ENCODE measurements at places on chromosomes 12 and 14. TPM values are rescaled to one million over a fixed set of nuclear protein-coding genes. Genes with fewer than 3 reads are reported as not detected.

GPR65 gene
- total RNA-seq = not detected

FAM186B gene
- total RNA-seq = 0.17 TPM

VRTN gene
- not detected for total RNA-seq

DAO gene
- 1.1 TPM for total RNA-seq

ZNF891 gene
- total RNA-seq = 1.8 TPM

ABHD12B gene
- total RNA-seq = not detected

KRT82 gene
- not detected for total RNA-seq

TSPAN31 gene
- 10.4 TPM for total RNA-seq

RAB15 gene
- 17.2 TPM for total RNA-seq

RBMS2 gene
- 0.53 TPM for total RNA-seq

DNAI7 gene
- total RNA-seq = not detected

TMEM121 gene
- total RNA-seq = 10.8 TPM

GRCh38 chr12:6390084-6390799, 6.3 kb downstream of the LTBR start:
- H3K27ac ChIP-seq = no peak overlapping the region
- no peak overlapping the region for H3K4me3 ChIP-seq
- H3K27me3 ChIP-seq = no peaks in the 10 kb centered on the region
- peaks cover 45% of the 10 kb centered on the region for H3K4me1 ChIP-seq
- peaks cover 44% of the 10 kb centered on the region for H3K36me3 ChIP-seq

GRCh38 chr14:28161040-28161439, 605.5 kb upstream of the FOXG1 start:
- H3K27me3 ChIP-seq = no peaks in the 10 kb centered on the region
- no peak for DNase-seq

DNA sequence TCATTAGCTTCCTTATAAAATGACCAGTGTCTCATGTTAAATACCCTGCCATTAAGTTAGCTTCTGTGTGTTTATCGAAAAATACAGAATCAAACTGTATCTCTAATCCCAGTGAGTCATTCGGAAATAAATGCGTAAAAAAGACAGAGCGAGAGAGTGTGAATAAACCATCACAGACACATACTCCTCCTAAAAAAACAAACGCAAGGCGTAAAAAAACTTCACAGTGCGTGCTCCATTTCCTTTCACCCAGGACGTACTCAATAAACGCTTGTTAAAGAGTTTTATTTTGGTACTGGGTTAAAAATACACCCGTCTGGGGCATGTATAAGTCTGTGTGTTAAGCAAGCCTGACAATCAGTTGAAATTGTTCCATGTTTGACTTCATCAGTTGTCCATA, 58.8 kb upstream of the ISM2 start:
- H3K4me3 ChIP-seq = no peak overlapping the region
- H3K27ac ChIP-seq = no peak overlapping the region
- DNase-seq = no peak
- H3K36me3 ChIP-seq = peaks cover 42% of the 10 kb centered on the region
- no peaks in the 10 kb centered on the region for H3K27me3 ChIP-seq

DNA sequence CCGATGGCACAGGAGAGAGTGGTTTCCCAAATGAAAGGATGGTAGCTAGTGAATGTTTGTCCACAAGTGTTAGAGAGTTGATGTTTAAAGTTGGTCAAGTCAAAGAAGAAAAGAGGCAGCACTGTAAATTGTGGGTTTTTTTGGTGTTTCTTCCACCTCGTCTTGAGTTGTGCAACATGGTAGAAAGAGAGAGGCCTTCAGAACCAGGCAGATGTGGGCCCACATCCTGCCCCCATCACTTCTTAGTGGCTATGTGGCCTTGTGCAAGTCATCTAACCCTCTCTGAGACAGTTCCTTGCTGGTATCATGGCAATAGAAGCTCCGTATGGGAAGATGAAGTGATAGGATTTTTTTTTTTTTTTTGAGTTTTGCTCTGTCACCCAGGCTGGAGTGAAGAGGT, 60.8 kb downstream of the NDUFA12 start:
- DNase-seq = no peak
- H3K4me1 ChIP-seq = peaks cover 73% of the 10 kb centered on the region
- H3K4me3 ChIP-seq = no peak overlapping the region
- no peaks in the 10 kb centered on the region for H3K27me3 ChIP-seq
- no peaks in the 10 kb centered on the region for H3K36me3 ChIP-seq
- H3K27ac ChIP-seq = no peak overlapping the region

- H3K27me3 ChIP-seq = no peaks in the 10 kb centered on the region
- no peak for DNase-seq
- H3K4me1 ChIP-seq = peaks cover 14% of the 10 kb centered on the region
- no peak overlapping the region for H3K27ac ChIP-seq
- no peaks in the 10 kb centered on the region for H3K36me3 ChIP-seq
These were observed 8.4 kb downstream of the IFI27L1 start for GRCh38 chr14:94089479-94089878.

GRCh38 chr12:124752437-124753227, 111.0 kb downstream of the SCARB1 start:
- no peak overlapping the region for H3K27ac ChIP-seq
- no peak for DNase-seq
- peaks cover 46% of the 10 kb centered on the region for H3K27me3 ChIP-seq
- no peaks in the 10 kb centered on the region for H3K36me3 ChIP-seq

- no peak overlapping the region for H3K27ac ChIP-seq
- no peaks in the 10 kb centered on the region for H3K36me3 ChIP-seq
- no peak for DNase-seq
- no peak overlapping the region for H3K4me3 ChIP-seq
These were observed 109.6 kb downstream of the DYRK2 start for GRCh38 chr12:67758119-67758518.

DNA sequence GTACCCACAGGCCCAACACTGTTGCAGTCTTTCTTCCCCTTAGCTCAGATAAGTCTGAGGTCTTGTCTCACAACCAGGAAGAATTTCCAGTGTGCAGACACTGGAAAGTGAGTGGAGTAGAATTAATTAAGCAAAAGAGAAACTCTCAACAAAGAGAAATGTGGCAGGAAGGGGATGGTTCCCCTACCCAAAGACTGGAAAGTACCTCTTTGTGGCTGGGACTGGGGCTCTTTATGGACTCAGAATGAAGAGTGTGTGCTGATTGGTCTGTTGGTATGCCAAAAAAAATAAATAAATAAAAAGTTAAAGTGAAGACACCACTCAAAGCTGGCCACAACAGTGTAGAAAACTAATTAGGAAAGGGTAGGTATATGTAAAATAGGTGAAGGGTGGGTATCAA, 26.4 kb downstream of the GLIPR1L1 start:
- H3K4me1 ChIP-seq = no peaks in the 10 kb centered on the region
- no peak overlapping the region for H3K27ac ChIP-seq
- H3K36me3 ChIP-seq = no peaks in the 10 kb centered on the region
- no peaks in the 10 kb centered on the region for H3K27me3 ChIP-seq
- DNase-seq = no peak

GRCh38 chr12:72271451-72272090, 599 bp upstream of the TRHDE start:
- DNase-seq = no peak
- no peaks in the 10 kb centered on the region for H3K36me3 ChIP-seq
- no peaks in the 10 kb centered on the region for H3K4me1 ChIP-seq
- peak overlapping the region; percentile 23 for H3K4me3 ChIP-seq
- peaks cover 8% of the 10 kb centered on the region for H3K27me3 ChIP-seq

GRCh38 chr12:68042212-68042699, 53.0 kb downstream of the IFNG-AS1 start:
- no peak overlapping the region for H3K27ac ChIP-seq
- H3K27me3 ChIP-seq = no peaks in the 10 kb centered on the region
- H3K4me3 ChIP-seq = no peak overlapping the region
- peak; percentile 3 for DNase-seq
- H3K4me1 ChIP-seq = no peaks in the 10 kb centered on the region

DNA sequence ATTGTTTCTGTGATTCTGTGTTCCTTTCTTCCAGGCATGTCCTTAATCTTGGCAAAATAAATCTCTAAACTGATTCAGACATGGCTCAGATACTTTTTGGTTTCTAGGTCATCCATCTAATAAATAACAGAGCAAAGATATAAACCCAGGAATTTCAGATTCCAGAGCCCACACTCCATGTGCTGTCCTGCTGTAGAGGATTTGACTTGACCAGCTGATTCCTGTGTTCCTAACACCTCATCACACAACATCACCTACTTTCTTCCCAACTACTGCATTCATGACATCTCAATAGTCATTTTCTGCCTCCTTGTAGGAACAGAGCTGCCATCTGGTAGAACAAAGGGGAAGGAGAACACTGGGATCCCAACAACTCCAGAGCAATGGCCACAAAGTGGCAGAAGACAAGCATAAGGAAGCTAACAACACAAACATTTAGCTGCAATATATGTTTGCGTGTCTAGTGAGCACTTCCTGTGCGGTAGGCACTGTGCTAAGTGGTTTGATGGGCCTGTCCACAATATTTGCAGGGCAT, 91.9 kb upstream of the OVCH1 start:
- no peak overlapping the region for H3K4me3 ChIP-seq
- H3K27ac ChIP-seq = no peak overlapping the region

DNA sequence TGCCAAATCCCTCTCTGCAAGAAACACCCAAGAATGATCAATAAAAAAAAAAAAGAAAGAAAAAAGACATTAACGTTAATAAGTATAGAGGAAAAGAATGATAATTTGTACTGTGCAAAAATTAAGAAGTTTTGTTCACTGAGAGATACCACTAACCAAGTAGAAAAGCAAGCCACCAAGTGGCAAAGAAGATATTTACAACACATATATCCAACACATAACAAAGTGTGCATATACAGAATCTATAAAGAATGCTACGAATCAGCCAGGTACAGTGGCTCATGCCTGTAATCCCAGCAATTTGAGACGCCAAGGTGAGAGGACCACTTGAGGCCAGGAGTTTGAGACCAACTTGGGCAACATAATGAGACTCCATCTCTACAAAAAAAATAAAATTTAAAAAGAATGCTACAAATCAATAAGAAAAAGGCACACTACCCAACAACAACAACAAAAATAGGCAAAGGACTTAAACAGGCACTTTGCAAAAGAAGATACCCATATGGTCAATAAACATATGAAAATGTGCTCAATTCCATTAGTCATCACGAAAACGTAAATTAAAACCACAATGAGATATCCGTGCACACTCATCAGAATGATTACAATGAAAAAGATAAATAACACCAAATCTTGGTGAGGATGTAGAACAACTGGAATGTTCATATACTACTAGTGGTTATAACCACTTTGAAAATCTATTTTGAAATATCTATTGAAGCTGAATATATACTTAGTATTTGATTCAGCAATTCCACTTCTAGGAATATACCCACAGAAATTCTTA, 19.8 kb downstream of the GALNT4 start:
- peaks cover 20% of the 10 kb centered on the region for H3K4me1 ChIP-seq
- H3K27ac ChIP-seq = no peak overlapping the region
- DNase-seq = no peak
- H3K4me3 ChIP-seq = no peak overlapping the region

DNA sequence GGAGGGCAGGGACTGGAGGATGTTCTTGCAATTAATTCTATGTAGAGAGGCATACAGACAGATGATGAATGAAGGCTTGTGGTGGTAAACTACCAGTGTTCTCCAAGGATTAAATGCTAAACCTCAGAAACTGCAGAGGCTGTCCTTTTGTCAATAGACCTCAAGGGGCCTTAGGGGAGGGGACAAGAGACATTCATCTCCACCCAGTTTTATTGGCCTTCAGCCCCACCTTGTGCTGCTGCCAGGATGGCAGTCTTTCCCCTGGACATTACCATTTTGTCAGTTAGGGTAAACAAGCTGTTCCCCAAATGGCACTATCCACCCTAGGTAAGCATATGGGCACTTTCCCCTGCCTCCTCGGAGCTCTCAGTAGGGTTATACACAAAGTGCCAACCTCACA, 4.9 kb upstream of the SMAGP start:
- H3K27ac ChIP-seq = no peak overlapping the region
- no peak overlapping the region for H3K4me3 ChIP-seq
- H3K27me3 ChIP-seq = no peaks in the 10 kb centered on the region
- peaks cover 12% of the 10 kb centered on the region for H3K4me1 ChIP-seq
- H3K36me3 ChIP-seq = no peaks in the 10 kb centered on the region

- peak overlapping the region; percentile 78 for H3K4me3 ChIP-seq
- H3K27ac ChIP-seq = peak overlapping the region; percentile 98
- H3K36me3 ChIP-seq = no peaks in the 10 kb centered on the region
- peaks cover 70% of the 10 kb centered on the region for H3K4me1 ChIP-seq
These were observed 33.2 kb upstream of the PPP1R13B start for GRCh38 chr14:103880348-103881267.

DNA sequence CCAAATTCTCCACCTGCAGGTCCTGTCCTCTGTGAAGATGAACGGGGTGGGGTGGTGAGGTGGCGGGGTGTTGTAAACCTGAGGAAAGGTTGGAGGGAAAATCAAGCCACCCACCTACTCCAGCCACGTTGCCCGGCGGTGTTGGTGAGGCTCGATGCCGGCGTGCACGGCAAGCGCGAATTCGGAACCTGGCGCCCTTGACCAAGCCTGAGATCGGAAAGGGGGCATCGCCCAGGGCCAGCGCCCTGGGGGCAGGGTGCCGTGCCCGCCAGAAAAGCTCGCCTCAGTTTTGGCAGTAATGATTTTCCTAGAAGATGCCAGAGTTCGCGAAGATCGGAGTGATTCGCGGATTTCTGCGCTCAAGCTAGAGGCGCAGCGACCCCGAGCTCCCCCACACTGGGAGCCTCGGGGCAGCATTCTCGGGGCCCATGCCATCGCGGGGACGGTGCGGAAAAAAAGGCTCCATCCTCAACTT, 817 bp downstream of the STXBP6 start:
- H3K4me3 ChIP-seq = peak overlapping the region; percentile 73
- H3K27ac ChIP-seq = no peak overlapping the region
- H3K4me1 ChIP-seq = peaks cover 41% of the 10 kb centered on the region
- DNase-seq = no peak

- peak overlapping the region; percentile 7 for H3K4me3 ChIP-seq
- no peaks in the 10 kb centered on the region for H3K36me3 ChIP-seq
- peak overlapping the region; percentile 25 for H3K27ac ChIP-seq
- DNase-seq = peak; percentile 63
- H3K4me1 ChIP-seq = peaks cover 12% of the 10 kb centered on the region
These were observed 25.6 kb upstream of the KRAS start for GRCh38 chr12:25276199-25276937.

- no peak overlapping the region for H3K4me3 ChIP-seq
- peak; percentile 50 for DNase-seq
- H3K27me3 ChIP-seq = peaks cover 19% of the 10 kb centered on the region
- peaks cover 12% of the 10 kb centered on the region for H3K4me1 ChIP-seq
- no peaks in the 10 kb centered on the region for H3K36me3 ChIP-seq
- H3K27ac ChIP-seq = no peak overlapping the region
These were observed 12.2 kb upstream of the MYH7 start for GRCh38 chr14:23447361-23448350.

- no peak for DNase-seq
- peaks cover 39% of the 10 kb centered on the region for H3K4me1 ChIP-seq
- no peak overlapping the region for H3K27ac ChIP-seq
- no peaks in the 10 kb centered on the region for H3K27me3 ChIP-seq
These were observed 26.4 kb downstream of the SIX1 start for GRCh38 chr14:60622917-60623257.

GRCh38 chr12:17489452-17489851, 600.5 kb downstream of the RERGL start:
- no peak for DNase-seq
- H3K4me3 ChIP-seq = no peak overlapping the region
- no peaks in the 10 kb centered on the region for H3K36me3 ChIP-seq
- H3K27me3 ChIP-seq = no peaks in the 10 kb centered on the region
- no peaks in the 10 kb centered on the region for H3K4me1 ChIP-seq

All from HepG2 (cell line).